Central memory CD4-positive, alpha-beta T cell (primary cell): ENCODE measurements at places on chromosomes 1 and 21.

DNA sequence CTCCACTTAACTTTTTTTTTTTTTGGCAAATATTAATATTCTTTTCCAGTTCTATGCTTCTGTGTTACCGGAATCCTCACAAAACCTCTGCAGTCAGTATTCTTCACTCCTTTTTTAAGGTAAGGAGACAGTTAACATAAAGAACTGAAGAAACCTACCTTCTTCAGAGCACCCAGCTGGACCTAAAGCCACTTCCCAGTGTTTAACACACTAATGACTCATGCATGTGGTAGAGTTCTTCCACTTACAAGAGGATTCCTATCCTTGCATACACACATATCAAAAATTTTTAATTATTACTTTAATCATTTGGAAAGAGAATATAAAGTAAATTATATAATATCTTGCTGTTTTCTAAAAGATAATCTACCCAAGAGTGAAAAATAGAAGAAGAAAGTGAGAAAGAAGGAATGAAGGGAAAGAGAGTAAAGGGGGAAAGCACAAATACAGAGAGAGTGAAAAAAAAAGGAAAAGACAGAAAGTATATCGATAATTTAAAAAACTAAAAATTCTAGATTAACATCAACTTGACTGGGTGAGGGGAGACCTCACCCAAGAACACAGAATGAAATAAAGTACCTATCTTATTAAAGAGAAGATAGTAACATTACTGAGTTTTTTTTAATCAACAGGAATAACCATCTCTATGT lies 54.9 kb downstream of the ENAH start:
- no peak for DNase-seq

DNA sequence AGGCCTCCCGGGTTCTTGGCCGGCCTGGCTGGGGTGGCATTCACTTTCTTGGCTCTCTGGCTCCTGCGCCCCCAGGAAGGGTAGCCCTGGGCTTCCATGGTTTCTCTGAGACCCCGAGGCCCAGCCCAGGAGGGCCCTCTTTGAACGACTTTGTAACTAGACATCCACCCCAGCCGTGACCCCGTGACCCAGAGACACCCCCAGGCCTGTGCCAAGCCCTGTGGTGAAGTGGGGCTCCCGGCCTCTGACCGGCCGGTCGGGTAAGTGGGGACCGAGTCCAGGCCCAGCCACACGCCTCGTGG lies 64.0 kb downstream of the COL18A1 start:
- no peak for DNase-seq

GRCh38 chr1:60547821-60548220 lies 474.3 kb upstream of the C1orf87 start:
- no peak for DNase-seq

DNA sequence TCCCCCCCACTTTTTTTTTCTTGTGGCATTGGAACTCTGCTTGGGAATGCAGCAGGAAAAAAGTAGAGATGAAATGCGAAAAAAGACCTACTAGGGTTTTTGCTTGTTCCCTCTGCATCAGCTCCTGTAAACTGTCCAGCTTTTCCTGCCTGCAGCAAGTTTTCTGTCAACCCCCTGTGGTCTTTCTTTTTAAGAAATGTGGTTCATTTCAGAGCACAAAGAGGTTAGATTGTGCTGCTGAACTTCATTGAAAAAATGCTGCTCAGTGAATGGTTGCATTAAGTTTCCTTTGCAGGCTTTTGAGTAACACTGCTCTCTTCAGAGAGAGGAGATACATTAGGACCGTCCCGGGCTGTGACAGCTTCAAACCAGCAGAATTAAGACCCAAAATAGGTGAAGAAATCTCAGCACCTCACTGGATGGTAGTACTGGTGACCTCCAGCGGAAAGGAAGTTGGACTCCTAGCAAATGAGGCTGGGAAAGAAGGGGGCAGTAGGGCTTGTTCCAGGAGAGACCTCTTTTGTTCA lies 80.7 kb downstream of the NDUFS5 start:
- DNase-seq: no peak

DNA sequence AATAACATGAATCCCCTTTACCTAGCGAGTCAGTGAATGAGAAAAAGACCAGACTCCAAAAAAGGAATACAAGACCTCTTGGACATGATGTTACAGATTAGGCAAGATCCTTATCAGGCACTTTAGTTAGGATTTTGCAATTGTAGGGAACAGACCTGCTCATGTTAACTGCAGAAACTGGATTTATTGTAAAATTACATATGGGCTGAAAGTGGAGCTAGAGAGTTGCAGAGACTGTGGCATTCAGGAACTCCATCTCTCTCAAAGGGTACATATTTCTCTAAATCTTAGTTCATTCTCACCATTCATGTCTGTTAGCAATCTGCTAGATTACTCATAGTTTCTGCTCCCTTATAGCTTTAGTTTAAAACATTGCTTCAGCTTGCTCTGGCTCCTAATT lies 142.2 kb downstream of the PAPPA2 start:
- DNase-seq: no peak
